ENCODE measurements at places on chromosomes 5 and 9.

DNA sequence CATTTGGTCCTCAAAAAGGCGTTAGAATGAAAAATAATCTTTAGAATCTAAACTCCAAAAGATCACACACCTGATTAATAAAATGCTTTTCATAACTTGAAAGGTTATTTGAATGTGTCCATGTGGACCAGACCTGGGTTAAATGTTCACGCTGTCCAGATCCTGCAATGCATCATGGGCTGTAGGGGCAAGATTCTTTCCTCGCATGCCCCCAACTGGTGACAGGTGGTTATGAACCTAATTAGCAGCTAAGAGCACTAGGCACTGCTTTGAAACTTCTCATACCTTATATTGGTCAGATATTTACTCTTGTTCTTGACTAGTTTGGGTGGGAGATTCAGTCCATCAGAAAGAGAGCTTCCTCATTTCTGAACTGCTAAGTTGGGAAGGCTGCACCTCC lies 19.3 kb upstream of the PIP5K1B start:
- no peak for DNase-seq

- DNase-seq = no peak
These were observed 43.1 kb upstream of the GLIPR2 start for GRCh38 chr9:36093384-36093783.

DNA sequence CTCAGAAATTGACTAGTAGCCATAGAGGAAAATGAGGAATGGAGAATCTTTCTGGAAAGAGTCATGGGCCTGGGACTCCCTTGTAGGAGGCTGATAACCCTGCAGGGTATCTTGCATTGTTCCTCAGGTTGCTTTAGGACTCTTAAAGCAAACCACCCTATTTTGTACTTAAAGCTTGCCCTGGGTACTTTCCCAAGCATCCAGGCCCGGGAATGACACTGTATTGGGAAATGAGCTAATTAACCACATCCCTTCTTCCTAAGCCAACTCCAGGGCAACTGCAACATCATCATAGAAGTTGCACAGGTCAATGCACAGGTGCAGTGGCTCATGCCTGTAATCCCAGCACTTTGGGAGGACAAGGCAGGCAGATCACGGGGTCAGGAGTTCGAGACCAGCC lies 55.9 kb downstream of the UGCG start:
- DNase-seq = peak; percentile 75

DNA sequence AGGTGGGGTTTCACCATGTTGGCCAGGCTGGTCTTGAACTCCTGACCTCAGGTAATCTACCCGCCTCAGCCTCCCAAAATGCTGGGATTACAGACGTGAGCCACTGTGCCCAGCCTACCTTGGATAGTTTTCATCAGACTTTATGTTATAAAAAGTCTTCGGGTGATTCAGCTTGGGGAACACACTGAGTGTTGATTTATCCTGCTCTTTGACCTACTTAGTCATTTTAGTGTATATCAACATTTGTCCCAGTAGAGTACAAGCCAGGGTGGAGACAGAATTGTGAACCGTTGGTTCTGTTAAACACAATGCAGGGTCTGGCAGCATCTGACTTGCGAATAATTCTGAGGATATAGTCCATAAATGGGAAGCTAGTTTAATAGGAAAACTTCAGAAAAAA lies 39.7 kb downstream of the NFX1 start:
- no peak for DNase-seq

GRCh38 chr9:130755377-130756007 lies 61.9 kb downstream of the EXOSC2 start:
- no peak for DNase-seq

DNA sequence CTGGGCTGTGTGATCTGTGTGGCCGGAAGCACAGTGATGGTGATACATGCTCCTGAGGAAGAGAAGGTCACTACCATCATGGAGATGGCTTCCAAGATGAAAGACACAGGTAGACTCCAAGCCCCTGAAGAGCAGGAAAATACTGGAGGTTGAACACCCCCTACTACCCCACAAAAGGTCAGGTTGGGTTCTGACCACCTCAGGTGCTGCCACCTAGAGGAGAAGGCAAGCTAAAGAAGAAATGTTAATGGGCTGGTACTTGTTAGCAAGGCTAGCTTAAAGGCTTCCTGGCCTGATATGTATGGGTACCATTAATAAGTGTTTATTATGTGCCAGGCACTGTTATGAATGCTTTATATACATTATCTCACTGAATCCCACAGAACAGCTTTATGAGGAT lies 11.7 kb downstream of the NIPAL4 start:
- DNase-seq = no peak

GRCh38 chr5:9642621-9643020 lies 12.5 kb upstream of the TAS2R1 start:
- DNase-seq = no peak

GRCh38 chr5:131274326-131275063 lies 10.6 kb downstream of the CDC42SE2 start:
- no peak for DNase-seq

DNA sequence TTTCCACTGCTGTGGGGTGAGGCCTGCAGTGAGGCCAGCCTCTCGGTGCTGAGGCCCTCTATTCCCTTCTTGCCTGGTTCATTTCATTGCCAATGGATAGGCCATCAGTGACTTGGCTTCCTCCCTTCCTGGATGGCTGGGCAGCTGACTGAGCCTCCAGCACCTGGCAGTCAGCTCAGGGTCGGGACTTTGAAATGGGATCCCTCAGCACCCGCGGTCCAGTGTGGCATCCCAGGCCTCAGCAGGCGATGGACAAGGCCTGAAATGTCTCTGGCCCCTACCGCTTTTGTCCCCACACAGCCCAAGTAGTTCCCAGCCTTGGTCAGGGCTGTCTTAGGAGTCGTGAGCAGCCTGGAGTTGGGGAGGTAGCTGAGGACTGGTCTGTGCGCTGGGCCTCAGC lies 17.2 kb downstream of the NDST1 start:
- no peak for DNase-seq

- no peak for DNase-seq
These were observed 1850.0 kb upstream of the ACO1 start for GRCh38 chr9:30534455-30534854.

- no peak for DNase-seq
These were observed 1.1 kb downstream of the SLIT3 start for GRCh38 chr5:169299663-169300467.

DNA sequence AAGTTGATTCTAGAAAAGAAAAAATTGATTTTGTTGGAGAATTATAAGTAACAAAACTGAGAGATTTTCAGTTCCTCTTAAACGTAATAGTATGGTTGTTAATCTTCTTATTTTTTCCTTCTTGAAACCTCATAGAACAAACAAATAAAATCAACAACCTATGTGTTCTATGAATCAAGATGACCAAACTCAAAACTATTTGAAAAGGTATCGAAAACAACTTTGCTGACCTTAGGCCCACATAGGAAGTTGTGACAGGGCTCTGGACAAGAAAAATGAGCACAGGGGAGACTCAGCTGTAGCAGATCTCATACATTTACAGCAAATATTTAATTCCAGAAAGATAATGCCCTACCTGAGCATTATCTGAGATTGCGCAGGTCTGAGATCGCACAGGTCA lies 169.4 kb upstream of the CCNH start:
- no peak for DNase-seq

DNA sequence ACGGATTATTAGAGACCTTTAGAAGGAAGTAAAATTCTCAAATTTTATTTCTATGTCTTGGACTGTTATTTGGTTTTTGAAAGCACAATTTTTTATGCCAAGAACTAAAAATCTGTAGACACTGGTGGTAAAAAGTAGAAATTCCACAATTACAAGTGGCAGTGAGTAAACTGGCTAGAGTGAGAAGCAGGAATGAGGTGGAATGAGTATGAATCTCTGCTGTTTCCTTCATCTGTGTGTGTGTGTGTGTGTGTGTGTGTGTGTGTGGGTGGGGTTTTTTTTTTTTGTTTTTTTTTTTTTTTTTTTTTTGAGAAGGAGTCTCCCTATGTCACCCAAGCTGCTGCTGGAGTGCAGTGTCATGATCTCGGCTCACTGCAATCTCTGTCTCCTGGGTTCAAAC lies 94.2 kb downstream of the TLE4 start:
- DNase-seq = no peak

GRCh38 chr5:91499943-91500531 lies 116.9 kb upstream of the ARRDC3 start:
- peak; percentile 7 for DNase-seq

DNA sequence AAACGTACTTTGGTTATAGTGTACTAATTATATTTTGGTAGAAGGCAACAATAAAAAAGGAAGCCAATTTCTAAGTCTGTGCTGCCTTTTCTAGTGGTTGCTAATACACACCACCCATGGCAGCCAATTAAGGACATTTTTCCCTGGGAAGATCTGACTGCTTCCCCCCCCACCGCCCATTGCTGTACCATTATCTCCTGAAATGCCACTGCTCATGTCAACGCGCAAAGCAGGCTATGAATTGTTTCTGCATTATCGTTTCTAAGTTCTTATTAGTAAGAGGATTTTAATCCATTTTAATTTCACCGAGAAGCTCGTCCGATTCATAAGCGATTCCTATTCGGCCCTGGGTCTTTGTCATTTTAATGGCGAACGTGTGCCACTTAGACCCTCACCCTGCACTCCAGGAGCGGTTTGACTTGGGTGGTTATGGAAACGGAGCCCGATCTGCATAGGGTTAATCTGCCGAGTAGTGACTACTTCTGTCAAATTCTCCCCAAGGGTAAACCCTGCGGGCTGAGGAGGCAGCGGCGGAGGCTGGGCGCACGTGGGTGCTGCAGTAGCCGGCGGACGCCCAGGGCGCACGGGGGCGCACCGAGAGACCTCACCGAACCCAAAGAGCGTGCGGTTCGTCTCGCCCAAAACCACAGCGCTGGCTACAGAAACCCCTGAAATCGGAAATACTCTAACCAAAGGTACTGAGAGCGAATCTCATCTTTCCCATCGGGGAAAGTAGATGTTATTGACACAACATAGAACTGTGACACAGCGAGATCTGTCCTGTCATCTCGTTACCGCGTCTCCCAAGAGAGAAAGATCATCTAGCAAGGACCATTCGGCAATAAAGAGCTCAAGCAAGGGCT lies 55.8 kb upstream of the SHC3 start:
- no peak for DNase-seq

DNA sequence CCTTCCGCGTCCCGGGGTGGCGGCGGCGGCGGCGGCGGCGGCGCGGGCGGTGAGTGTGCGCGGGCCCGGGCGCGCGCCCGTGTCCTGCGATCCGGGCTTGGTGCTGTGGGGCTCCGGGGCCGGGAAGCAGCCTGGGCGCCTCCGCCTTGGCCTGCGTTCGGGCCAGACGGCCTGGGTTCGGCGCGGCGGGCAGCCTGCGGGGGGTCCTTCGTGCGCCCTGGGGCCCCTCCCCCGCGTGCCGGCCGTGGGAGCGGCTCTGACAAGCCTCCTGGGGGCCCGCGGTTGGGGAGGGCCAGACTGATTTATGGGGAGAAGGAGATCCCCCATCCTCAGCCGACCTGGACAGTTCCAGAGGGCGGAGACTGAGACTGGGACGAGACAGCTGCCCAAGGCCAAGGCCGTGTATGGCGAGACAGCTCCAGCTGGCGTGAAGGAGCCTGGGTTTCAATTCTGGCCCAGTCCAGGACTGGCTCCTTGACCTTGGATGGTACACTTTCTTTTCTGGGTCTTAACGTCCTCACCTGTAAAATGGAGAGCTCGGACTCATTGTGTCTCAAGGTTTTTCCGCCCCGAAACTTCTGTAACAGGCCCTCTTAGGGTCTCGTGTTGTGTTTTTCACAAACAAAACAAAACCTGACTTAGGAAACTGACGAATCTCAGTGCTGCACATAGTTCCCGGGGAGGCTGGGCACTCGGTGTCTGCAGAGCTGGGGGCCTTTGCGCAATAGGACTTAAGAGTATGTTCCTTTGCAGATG lies 603 bp downstream of the TMEM268 start:
- peak; percentile 41 for DNase-seq

GRCh38 chr5:35651002-35651756 lies 33.5 kb downstream of the SPEF2 start:
- peak; percentile 29 for DNase-seq
